ENCODE measurements at places on chromosomes 1 and 21.

GRCh38 chr1:178266619-178267066, 172.7 kb downstream of the RASAL2 start:
- no peak for DNase-seq

DNA sequence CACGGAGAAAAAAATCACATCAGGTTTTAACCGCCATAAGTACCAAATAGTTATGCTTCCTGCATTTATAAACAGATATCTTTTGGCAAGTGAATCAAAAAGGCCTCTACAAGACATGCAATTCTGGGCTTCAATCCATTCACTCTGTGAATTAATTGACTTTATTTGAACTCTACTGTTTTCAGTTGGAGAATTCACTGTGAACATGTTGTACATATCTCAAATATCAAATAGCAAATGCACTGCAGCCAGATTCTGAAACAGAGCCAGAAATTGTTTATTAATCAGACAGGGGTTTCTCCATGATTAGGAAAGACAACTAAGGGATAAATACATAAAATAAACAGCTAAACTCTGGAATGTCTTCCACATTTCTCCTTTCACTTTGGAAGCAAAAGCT, 445.4 kb upstream of the NFIA start:
- DNase-seq, result no peak

DNA sequence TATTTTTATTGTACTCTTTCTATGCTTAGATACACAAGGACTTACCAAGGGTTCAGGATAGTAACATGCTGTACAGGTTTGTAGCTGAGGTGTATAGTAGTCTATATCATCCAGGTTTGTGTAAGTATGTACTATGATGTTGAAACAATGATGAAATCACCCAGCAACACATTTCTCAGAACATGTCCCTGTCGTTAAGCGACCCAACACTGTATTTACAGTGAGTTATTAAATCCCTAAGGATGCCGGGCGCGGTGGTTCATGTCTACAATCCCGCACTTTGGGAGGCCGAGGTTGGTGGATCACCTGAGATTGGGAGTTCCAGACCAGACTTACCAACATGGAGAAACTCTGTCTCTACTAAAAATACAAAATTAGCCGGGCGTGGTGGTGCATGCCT, 21.6 kb upstream of the RCOR3 start:
- DNase-seq, result no peak

- no peak for DNase-seq
Observed at GRCh38 chr1:179924268-179924667, 30.3 kb upstream of the CEP350 start.

Data from NCI-H1694 treated with DMSO at 0.1 percent for 48 hours (cell line).